ENCODE measurements at places on chromosomes 11 and 22.

GRCh38 chr11:15189641-15190365, 75.1 kb downstream of the INSC start:
- DNase-seq: no peak

DNA sequence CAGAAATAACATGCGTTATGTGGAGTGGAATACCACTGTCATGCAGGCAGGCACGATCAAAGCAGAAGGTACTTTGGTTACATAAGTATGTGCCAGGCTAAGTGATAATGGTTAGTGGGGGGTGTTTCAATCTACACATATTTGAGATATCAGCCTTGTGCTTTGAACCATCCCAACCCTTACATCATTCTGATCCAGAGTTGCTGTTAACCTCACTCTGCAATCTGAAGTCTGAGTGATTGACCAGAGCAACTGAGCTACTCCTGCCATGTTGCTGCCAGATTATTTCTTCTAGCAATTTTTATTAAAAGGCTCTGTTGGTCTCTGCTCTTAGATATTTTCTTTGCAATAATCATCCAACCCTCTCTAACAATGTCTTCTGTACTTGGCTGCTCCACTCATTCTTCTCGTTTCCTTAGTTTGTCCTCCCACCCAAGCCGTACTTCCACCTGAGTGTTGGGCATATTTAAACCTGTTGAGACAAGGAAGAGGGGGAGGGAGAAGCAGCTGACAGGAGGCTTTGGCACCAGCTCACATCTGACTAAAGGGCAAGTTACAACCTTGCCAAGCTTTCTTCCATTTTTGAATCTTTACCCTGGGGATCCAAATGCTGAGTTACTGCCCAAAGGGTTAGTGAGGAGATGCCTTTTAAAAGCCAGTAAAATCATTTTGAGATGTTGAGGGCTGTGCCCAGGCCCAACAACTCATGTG, 114.1 kb upstream of the SESN3 start:
- DNase-seq: no peak

DNA sequence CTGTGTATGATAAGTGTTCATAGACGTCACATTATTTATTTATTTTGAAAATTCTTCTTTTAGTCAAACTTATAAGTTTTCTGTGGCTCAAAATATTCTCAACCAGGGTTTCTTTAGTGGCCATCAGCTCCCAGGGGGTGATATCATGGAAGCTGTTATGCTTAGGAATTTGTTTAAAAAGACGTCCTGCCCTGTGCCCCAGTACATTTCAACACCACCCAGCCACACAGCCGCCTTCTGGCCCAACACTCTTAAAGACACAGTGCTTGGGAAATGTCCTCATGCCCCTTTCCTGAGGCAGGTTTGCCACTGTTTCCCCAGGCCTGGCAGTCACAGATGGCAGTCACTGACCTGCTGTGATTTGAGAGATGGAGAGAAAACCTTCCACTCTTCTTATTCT, 19.9 kb downstream of the TSKU start:
- DNase-seq: no peak

GRCh38 chr11:129018991-129019390, 76.3 kb upstream of the TP53AIP1 start:
- DNase-seq: no peak

GRCh38 chr11:122270535-122270934, 154.5 kb upstream of the BLID start:
- DNase-seq: no peak

DNA sequence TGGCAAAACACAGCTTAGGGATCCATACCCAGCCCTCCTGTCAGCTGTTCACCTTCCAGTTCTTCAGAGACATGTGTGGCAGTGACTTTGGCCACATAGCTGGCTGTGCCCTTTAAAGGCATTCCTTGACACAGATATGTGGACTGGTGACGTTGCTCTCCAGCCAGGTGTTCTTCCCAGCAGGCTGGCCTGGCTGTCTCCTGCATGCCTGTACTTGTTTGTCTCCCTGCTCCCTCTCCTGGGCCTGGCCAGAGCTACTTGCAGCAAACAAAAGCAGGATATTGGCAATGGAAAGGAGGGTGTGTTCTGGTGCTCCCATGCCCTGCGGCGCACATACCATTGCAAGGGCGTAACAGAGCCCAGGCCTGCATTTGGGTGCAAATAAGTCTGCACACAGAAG, 38.3 kb downstream of the PIK3IP1 start:
- no peak for DNase-seq

DNA sequence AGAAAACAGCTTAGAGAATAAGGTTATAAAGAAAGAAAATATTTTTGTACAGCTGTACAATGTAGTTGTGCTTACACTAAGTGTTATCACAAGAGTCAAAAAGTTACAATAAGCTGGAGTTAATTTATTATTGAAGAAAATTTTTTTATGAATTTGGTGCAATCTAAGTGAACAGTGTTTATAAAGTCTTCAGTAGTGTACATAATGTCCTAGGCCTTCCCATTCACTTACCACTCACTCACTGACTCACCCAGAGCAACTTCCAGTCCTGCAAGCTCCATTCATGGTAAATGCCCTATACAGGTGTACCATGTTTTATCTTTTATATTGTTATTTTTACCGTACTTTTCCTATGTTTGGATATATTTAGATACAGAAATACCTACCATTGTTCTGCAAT, 34.7 kb downstream of the GDPD4 start:
- no peak for DNase-seq

DNA sequence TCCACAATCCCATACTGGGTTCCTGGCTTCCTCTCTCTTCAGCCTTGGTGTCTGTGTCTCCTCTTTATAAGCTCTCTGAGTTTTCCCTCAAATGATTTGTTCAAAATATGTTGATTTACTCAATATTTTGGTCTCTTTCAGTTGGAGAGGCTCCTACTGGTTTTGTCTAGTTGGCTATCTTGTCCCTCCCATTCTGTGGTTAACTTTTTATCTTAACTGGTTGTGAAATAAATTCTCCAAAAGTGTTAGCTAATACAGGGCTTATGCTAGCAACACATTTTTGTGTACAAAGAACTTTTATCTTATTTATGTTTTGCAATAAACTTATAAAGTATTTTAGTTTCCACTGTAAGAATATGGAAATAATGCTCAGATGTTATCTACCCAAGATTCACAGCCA, 200.9 kb downstream of the AASDHPPT start:
- DNase-seq: no peak

- DNase-seq: no peak
These were observed 1566.2 kb upstream of the TENM4 start for GRCh38 chr11:81007046-81007445.

- DNase-seq: peak; percentile 85
These were observed 78.3 kb upstream of the KCNQ1OT1 start for GRCh38 chr11:2777871-2778629.

Data from posterior cingulate gyrus (tissue), 11 donors.